Esophagus mucosa (tissue), 1 donor: ENCODE measurements at places on chromosomes 16 and 17.

GRCh38 chr16:50531359-50531758 is 16.8 kb upstream of the NKD1 start:
- no peak for ATAC-seq

DNA sequence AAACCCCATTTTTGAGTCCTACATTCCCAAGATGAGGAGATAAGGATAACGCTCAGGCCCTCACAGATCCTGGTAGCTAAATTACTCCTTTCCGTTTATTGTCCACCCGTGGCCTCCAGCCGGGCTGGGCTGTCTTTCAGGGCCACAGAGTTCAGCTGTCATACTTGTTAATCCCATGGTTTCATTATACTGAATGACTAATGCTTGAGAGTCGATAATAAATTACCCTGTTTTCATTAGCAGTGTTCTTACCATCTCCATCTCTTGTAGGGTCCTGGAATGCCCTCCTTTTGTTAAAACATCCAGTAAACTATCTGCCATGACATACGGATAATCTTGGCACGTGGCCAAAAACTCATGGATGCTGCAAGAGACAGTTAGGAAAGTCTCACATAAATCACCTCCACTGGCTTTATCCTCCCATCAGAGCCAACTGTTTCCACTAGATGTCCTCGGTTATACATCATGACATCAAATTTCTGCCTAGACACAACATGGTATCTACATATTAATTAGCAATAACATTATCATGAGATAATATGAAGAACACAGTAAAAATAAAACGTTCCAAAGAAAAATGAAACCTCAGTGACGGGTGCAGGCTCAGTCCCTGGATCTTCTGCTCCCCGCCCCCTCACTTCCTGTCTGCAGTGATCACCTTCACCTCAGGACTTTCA is 45.3 kb downstream of the BRD7 start:
- peak; percentile 46 for ATAC-seq

- ATAC-seq, result no peak
These were observed 2.0 kb upstream of the NHLRC4 start for GRCh38 chr16:564690-565418.

DNA sequence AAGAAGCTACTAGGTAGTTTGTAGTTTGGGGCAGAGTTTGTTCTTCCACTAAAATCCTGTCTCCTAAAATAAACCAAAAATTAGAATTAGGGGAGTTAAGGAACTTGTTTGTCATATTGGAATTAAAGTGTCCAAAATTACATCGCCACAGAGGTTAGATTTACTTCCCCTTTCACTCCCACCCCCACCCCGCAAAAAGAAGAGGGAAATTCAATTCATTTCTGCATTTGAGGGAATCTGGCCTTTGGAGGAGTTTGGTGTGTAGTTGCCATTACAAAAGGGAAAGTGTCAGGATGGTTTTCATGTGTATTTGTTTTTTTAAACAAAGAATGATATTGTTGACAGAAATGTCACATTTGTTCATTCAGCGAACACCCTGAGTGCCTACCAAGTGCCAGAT is 5.8 kb downstream of the TMEM97 start:
- no peak for ATAC-seq

- no peak for ATAC-seq
These were observed 84.6 kb downstream of the PARN start for GRCh38 chr16:14545346-14545884.
